ENCODE measurements at places on chromosomes 7 and 10. TPM values are rescaled to one million over a fixed set of nuclear protein-coding genes. Genes with fewer than 3 reads are reported as not detected.

MAD1L1 gene
- total RNA-seq, result 13.3 TPM

- DNase-seq, result no peak
These were observed 212.1 kb upstream of the PRSS58 start for GRCh38 chr7:142469696-142470543.

- no peak for DNase-seq
These were observed 498.6 kb downstream of the GALNT17 start for GRCh38 chr7:71630516-71630915.

DNA sequence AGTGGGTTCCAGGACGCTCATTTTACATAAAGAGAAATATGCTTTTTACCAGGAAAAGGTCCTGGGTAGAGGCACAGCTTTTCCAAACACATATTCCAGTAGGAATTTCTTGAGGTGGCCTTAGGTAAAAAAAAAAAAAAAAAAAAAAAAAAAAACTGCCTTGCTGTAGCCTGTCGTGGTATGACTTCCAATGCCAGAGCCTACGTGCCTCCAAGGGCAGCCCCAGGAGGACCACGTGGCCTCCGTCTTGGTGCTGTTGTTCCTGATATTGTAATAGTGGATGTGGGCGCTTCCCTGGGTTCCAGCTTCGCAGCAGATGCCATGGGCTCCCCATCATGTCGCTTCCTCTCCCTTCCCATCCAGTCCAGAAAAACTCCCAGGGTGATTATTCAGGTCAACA, 49.3 kb downstream of the PRKAG2 start:
- no peak for DNase-seq

GRCh38 chr7:135943134-135943879, 33.9 kb downstream of the MTPN start:
- no peak for DNase-seq

- DNase-seq, result no peak
These were observed 187.7 kb downstream of the MTERF1 start for GRCh38 chr7:91692800-91693199.

- no peak for DNase-seq
These were observed 202.6 kb upstream of the SEMA3E start for GRCh38 chr7:83851551-83851950.

DNA sequence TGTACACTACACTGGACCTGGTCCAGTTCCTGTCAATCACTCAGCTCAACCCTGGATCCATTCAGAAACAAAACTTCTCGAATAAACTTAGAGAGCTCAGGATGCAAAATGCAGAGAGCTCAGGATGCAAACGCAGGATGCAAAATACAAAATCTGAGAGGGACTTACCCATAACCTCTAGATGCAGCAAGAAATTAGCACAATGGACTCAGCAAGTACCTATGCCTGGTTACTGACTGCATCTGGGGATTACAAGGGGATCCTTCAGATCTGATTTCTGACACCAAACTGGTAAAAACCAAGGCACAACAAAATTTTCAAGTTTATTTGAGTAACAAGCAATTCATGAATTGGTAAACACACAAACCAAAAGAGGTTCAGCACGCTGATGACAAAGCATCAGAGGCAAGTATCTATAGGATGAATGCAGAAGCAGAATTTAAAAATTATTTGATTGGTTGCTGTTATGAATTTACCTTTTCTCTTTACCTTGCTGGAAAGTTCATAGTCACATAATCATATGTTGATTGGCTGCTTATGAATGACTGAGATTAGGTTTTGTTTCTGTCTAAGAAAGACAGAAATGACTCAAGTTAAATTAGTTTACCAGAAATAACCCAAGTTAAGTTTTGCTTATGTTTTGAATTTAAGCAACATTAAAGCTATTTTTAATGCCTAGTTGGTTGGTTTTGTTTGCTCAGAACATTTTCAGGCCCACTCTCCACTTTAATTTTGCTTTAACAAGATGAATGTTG, 11.4 kb downstream of the GIMAP6 start:
- DNase-seq, result no peak

DNA sequence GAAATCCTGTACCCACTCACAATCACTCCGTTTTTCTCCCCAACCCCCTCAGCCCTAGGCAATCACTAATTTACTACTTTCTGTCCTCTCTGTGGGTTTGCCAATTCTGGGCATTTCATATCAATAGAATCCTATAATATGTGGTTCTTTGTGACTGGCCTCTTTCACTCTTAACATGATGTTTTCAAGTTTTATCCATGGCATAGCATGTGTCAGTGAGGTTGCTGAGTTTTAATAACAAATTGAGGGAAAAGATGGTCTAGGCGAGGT, 11.9 kb downstream of the PLAU start:
- DNase-seq, result no peak

GRCh38 chr10:29722777-29723176, 88.0 kb upstream of the SVIL start:
- DNase-seq, result no peak

- DNase-seq, result no peak
These were observed 90.4 kb upstream of the LRRTM3 start for GRCh38 chr10:66835400-66835799.

DNA sequence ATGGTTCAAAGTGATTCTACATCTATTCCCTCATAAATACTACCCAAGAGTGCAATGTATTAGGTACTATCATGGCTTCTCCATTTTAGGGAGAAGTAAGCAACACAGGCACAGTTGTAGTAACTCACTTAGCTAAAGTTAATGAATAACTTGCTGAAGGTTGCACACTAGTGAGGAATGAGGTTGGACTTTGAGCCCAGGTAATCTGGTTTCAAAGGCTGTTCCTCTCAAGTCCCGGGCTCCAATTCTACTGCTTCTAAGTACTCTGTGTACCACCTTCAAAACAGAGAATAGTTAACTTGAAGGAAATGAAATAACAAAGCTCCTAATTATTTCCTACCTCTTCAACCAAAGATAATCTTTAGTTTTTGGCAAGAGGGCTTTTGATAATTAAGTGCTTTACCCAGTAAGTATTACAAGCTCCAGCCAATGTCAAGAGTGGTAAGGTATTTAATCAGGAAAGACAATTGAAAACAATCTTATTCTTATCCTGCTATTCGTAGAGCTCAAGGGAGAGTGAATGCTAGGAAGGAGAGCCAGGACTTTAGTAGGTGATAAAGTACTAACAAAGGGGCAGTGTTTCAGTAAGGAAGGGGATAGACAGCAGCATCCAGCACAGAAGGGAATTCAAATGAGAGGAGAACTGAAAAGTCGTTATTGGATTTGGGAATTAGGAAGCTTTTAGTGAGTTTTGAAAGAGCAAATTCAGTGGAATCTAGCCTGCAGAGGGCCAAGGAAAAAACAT, 158.2 kb upstream of the PTPRZ1 start:
- DNase-seq, result no peak

- no peak for DNase-seq
These were observed 775 bp upstream of the ABHD11 start for GRCh38 chr7:73739387-73739767.

DNA sequence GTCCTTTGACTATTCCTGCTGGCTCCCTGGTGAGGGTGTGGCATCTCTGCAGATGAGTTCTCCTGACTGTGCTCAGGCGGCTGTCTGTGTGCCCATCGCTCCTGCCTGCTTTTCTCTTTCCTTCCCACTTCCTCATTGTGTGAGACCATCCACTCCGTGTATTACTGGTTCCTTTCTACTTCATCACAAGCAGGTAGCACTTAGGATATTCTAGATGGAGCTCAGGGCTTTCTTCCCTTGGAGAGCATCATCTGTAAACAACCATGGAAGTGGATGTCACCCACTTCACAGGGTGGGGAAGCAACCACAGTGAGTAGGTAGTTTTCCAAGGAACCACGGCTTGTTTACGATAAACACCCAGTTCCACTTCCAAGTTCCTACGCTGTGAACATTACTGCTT, 15.7 kb downstream of the DNAJB6 start:
- no peak for DNase-seq

DNA sequence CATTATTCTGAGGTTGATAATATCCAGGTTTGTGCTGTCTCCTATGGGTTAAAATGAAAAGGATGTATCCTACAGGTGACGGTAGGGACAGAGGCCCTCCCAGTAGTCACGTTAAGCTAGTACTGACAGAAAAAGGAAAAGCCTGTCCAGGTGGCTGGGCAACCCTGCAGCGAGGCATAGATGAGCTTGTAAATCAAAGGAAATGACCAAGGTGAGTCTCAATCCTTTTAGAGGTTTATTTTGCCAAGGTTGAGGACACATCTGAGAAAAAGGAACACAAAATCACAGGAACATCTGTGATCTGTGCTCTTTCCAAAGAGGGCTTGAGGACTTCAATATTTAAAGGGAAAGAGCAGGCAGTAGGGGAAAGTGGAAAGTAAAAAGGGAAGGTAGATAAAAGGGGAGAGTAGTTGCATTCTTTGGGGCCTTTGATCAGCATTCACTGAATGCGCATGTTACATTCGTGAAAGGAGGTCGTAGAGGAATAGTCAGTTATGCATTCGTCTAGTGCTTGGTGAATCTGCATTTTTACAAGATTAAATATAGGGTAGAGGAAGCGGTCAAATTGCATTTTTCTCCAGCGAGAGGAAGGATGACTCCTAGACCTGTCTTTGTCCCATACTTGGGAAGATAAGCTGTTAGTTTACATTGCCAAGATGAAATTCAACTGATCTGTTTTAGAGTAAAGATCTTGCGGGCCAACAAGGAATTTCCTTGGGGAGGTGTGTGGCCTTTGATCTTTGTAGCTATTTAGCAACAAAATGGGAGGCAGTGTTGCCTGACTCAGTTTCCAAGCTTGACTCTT, 884 bp upstream of the GSTO1 start:
- DNase-seq, result no peak

DNA sequence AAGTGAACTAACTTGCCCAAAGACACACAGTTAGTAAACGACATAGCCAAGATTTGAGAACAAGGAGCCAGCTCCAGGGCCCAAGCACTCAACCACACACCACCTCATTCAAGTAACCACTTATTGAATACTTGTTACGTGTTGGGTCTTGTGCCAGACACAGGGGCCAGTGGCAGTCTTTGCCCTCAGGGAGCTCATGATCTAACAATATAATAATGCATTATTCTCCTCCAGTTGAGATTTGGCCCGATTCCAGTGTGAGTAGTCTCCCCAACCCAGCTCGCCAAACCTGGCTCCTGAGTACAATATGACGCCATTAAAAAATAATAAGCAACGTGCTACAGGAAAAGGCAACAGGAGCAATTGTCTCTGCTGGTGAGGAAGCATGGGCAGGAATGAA, 14.4 kb upstream of the STK17A start:
- DNase-seq, result no peak

DNA sequence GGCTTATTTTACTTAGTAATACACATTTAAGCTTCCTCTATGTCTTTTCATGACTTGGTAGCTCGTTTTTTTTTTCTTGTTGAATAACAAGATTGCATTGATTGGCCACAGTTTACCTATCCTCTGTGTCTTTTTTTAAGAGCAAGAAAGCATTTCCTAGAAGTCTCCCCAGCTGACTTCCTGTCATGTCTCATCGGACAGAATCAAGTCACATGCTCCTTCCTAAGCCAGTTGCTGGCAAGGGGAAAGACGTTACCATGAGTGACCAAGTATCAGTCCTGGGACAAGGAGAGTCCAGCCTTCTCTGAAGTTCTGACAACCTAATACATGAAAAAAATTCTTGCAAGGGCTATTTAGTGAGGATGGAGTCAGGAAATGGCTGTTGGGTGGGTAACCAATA, 24.9 kb upstream of the SFRP5 start:
- no peak for DNase-seq

ADAMTS14 gene
- total RNA-seq, result not detected

AGBL3 gene
- 1.9 TPM for total RNA-seq

Measured in right atrium auricular region (tissue), 2 donors.